ENCODE measurements at places on chromosomes 13 and 19.

- DNase-seq: no peak
Observed at GRCh38 chr19:48396016-48396823, 2.8 kb downstream of the GRIN2D start.

- DNase-seq: no peak
Observed at GRCh38 chr19:9324584-9324962, 594 bp downstream of the ZNF559 start.

GRCh38 chr13:39930544-39931444 lies 275.3 kb downstream of the COG6 start:
- no peak for DNase-seq

DNA sequence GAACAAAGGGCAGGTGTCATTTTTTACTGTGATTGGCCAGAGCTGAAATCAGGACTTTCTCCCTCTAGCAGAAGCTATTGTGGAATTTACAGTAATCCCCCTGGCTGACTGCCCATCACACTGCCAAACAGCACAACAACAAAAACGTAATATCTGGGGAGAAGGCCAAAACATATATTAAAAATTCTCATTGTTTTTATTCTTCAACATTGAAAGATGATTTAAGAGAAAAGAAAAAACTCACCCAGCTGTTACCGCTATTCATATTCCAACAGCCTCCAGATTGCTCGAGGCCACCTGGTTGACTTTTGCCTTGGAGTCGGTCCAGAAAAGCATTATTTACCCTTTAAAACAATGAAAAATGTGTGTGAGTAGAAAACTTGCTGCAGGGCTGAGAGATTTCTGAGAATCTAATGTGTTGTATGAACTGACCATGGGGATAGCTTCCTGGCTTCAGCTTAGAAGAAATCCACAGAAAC lies 97.2 kb downstream of the EPSTI1 start:
- no peak for DNase-seq

DNA sequence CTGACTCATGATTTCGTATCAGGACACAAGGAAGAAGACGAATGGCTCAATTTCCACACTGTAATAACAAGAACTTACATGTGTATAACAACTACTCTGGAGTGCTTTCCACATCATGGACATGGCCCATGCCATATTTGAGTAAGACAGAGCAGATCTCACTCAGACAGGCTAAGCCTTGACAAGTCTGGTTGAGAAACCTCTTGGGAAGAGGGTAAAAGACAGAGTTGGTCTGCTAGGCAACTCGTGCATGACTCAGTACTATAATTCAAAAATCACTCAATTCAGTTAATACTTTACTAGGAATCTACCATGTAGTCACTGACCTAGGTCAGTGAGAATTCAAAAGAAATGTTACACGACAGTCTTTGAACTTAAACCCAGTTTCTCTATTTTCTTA lies 5.7 kb upstream of the THSD1 start:
- DNase-seq: no peak

DNA sequence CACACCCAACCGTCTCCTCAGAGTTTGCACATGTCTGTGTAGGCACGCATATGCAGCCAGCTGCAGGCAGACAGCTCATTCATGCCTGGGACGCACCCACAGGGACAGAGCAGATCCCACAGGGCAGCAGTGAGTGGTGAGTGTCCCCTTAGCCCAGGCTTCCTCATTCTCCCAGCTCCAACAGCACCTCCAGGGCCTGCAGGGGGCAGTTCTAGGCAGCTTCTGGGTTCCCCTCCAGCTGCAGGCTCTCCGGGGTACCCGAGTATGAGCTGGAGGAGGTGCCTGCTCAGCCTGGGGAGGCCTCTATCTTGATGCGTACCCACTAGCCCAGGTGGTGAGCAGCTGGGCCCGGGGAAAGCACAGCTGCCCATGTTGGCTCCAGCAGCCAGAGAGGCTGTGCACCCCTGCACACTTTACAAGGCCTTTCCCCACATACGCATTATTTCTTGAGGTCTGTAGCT lies 1.3 kb upstream of the SHANK1 start:
- no peak for DNase-seq

DNA sequence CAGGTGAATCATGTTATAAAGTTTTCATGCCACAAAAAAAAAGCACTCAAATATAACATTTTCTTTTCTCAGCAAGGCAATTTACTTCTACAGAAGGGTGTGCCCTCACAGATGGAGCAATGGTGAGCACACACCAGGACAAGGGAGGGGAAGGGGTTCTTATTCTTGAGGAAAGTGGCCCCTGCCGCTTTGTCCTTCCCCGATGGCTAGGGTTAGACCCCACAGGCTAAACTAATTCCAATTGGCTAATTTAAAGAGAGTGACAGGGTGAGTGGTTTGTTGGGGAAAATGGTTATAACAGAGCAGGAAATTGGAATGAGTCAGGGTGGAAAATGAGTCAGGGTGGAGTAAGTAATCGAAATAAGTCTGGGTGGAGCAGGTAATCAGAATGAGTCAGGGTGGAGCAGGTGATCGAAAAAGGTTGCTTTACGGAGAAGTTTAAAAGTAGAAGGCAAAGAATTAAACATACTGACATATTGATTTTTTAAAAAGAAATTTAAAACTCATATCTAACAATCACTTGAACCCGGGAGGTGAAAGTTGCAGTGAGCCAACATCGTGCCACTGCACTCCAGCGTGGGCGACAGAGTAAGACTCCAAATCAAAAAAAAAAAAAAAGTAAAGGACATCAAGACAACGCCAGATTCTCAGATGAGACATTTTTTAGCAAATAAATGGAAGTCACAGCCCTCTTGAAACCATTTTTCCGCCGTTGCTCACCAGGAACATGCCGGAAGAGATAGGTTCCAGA lies 813 bp downstream of the ZNF562 start:
- no peak for DNase-seq

DNA sequence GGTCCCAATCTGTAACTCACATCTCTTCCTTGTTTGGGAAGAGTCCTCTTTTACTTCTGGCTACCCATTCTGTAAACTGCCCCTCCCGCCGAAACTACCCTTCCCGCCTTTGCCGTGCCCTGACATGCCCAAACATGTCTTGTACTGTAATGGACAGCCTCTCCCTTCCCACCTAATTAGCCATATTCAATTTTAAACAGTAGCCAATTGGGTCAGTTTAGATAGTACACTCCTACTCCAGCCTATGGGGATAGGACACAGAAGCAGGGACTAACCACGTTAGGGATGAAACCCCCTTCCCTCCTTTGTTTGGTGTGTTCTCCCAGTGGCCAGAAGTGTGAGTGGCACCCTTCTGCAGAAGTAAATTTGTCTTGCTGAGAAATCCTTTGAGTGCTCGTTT lies 34.2 kb downstream of the SACS start:
- no peak for DNase-seq

DNA sequence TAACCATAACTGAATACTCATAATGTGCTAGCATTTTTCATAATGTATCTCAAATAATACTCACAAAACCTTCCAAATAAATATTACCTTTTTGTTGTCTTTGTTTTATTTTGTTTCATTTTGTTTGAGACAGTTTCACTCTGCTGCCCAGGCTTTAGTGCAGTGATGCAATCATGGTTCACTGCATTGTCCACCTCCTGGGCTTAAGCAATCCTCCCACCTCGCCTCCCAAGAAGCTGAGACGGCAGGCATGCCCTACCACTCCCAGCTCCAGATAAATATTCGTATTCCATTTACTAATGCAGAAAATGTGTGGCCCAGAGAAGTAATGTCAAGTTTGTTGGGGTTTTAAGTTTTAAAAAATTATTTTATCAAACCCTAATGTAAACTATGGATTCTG lies 739.1 kb downstream of the GPC5 start:
- no peak for DNase-seq

- no peak for DNase-seq
Observed at GRCh38 chr19:14978161-14978776, 1.4 kb downstream of the SLC1A6 start.

GRCh38 chr19:4044990-4045465 lies 21.7 kb downstream of the ZBTB7A start:
- DNase-seq: no peak

- no peak for DNase-seq
Observed at GRCh38 chr13:21676611-21677021, 5.7 kb downstream of the FGF9 start.

GRCh38 chr19:2567580-2567979 lies 91.7 kb downstream of the GADD45B start:
- no peak for DNase-seq

DNA sequence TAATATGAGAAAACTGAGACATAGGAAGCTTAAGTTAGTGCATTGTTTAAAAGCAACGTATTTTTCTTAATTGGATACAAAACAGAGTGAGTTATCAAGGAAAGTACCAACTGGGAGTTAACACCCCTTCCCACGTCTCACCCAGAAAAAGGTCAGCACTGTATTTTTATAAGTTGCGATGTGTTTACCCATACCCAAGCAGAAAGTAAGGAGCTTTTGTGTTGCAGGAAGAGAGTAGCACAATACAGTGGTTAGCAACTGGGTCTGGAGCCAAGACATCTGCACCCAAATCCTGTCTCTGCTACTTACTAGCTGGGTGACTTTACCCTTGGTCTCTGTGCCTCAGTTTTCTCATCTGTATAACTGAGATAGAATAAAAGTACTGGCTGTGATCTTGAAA lies 34.3 kb downstream of the FAM216B start:
- no peak for DNase-seq

DNA sequence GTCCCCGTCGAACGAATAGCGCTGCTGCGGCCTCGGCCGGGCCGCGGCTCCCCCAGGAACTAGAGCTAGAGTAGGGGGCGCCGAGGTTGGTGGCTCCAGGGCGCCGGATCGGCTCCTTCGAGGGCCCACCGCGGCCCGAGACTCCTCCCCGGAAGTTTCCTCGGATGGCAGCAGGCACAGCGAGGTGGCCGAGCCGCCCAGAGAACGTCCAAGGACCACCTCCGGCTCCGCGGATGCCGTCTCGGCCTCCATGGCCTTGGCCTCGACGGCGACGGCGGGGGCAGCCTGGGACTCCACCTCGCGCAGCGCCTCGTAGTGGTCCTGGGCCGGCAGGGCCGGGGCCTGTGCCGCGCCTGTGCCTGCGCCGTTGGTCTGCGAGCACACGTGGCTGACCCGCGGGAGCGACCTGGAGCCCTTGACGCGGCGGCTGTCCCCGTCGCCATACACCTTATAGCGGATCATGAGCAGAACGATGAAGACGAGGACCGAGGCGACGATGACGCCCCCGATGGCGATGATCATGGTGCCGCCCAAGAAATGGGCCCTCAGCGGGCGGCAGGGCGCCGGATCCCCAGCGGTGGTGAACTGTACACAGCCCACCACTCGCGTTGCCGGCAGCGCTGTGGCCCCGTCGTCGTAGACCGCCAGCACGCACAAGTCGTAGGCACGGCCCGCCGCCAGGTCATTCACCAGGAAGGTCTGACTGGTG lies 11.8 kb downstream of the IFNL1 start:
- no peak for DNase-seq

- no peak for DNase-seq
Observed at GRCh38 chr19:47266401-47266941, 8.2 kb upstream of the INAFM1 start.

GRCh38 chr19:16446108-16446723 lies 25.6 kb downstream of the EPS15L1 start:
- DNase-seq: no peak

GRCh38 chr13:75738841-75739240 lies 102.7 kb downstream of the LMO7 start:
- DNase-seq: no peak

- DNase-seq: no peak
Observed at GRCh38 chr19:1849132-1849474, 820 bp upstream of the REXO1 start.
